ENCODE measurements at places on chromosomes 11 and 22.

- no peak for DNase-seq
These were observed 54.1 kb upstream of the LINC01488 start for GRCh38 chr11:69427337-69427736.

DNA sequence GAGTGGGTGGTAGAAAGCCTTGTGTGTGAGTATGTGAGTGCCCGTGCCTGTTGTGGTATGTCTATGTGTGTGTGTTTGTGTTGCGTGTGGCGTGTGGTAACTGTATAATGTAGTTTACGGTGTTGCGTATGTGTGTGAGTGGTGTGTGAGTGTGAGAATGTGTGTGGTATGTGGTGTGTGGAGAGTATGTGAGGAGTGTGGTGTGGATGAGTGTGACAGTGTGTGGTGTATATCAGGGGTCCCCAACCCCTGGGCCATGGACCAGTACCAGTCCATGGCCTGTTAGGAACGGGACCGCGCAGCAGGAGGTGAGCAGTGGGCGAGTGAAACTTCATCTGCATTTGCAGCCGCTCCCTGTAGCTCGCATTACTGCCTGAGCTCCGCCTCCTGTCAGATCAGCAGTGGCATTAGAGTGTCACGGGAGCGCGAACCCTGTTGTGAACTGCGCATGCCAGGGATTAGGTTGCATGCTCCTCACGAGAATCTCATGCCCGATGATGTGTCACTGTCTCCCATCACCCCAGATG, 5.7 kb downstream of the UPK3A start:
- DNase-seq, result no peak

GRCh38 chr11:130163346-130164220, 4.0 kb downstream of the ST14 start:
- no peak for DNase-seq

DNA sequence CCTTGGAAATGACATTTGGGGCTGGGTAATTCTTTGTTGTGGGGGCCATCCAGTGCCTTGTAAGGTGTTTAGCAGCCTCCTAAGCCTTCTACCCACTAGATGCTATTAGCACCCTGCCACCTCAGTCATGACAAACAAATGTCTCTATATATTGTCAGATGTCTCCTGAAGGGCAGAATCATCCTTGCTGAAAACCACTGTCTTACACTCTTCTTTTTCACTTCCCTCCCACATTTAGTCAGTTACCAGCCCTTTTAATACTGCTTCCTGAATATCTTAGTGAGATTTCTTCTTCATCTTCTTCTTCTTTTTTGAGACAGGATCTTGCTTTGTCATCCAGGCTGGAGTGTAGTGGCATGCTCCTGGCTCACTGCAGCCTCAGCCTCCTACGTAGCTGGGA, 33.1 kb downstream of the TNRC6B start:
- DNase-seq, result no peak

DNA sequence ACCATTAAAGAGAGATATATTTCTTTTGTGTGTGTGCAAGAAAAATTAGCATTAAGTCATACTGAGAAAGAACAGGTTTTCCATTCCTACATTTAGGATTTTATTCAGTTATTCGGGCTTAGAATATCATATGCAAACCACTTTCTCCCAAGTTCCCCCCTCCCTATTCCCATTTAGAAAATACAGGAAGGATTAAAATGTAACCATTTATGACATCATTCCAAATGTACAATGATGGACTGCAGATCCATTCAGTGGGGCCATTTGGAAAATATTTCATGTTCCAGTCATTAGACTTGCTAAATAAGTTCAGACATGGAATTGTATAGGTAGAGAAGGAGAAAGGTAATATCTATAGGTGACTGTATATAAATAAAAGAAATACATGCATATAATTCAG, 228.6 kb upstream of the MPPED2 start:
- DNase-seq, result no peak

DNA sequence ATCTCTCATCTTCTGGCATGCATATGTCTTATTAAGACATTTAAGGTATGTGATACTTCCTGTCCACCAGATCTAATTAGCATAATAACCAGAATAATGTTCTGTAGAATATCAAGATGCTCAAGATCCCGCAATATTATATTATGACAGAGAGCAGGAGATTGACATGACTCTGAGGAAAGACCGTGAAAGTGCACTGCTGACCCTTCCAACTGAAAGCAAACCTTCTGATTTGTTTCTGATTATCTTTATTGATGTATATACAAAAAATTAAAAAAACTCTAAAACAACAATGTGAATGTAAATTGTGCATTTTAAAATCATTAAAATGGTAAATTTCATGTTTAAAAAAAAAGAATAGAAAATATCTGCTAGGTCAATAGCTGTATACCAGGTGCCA, 184.4 kb upstream of the TMEM45B start:
- DNase-seq, result no peak

GRCh38 chr11:501683-502287, 5.3 kb downstream of the RNH1 start:
- DNase-seq, result no peak

GRCh38 chr11:11978792-11979487, 29.5 kb downstream of the DKK3 start:
- DNase-seq, result no peak

- DNase-seq, result no peak
These were observed 45.1 kb downstream of the PARVG start for GRCh38 chr22:44225812-44226211.

DNA sequence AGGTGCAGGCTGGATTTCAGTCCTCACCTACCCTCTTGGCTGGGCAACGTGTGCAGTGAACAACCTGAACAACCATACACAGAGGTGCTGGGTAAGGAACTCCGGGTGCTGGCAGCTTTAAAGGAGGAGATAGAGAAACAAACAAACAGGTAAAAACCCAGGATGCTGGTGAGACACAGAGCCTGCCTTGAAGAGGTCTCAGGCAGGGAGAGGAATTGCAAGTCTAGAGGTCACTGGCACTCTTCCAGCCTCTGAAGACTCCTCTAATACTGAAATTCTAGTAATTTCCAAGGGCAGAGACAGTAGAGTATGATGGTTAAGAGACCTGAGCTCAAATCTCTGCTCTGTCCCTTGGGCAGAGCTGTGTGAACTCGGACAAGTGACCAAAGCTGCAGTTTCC, 192.5 kb downstream of the CEP164 start:
- no peak for DNase-seq

DNA sequence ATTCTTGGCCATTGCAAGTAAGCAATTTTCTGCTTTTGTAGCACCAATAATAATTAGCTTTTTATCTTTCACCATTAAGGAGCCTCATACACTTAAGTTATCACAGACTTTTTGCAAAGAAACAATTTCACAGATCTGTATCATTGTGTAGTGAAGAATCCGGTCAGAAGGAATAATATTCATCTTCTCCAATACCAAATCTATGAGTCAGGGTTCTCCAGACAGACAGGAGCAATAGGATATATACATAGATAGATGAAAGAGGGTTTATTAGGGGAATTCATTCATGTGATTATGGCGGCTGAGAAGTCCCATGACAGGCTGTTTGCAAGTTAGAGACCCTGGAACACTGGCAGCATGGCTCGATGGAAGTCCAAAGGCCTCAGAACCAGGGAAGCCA, 82.9 kb upstream of the UBASH3B start:
- DNase-seq, result no peak

DNA sequence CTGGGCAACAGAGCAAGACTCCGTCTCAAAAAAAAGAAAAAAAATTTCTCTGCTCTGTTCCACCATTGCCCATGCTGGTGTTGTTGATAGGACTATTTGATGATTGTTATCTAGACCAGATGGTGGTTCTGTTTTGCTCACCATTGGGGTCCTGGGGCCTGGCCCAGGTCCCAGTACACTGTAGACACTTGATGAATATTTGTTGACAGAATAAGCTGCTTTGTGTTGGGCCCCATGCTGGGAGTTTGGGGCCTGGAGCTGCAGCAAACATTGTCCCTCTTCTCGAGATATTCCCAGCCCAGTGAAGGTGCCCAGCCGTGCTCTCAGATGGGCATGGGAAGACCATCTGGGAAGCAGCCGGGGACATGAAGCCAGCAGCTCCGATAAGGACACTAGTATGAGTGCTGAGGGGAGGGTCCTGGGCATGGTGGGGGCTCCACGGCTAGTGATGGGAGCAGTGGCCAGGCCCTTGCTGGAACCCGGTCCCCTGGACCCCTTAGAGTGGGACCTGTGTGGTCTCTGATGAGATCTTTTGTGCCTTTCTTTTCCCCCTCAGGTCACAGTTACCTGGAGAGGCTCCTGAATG, 13.6 kb downstream of the INCENP start:
- DNase-seq, result no peak

DNA sequence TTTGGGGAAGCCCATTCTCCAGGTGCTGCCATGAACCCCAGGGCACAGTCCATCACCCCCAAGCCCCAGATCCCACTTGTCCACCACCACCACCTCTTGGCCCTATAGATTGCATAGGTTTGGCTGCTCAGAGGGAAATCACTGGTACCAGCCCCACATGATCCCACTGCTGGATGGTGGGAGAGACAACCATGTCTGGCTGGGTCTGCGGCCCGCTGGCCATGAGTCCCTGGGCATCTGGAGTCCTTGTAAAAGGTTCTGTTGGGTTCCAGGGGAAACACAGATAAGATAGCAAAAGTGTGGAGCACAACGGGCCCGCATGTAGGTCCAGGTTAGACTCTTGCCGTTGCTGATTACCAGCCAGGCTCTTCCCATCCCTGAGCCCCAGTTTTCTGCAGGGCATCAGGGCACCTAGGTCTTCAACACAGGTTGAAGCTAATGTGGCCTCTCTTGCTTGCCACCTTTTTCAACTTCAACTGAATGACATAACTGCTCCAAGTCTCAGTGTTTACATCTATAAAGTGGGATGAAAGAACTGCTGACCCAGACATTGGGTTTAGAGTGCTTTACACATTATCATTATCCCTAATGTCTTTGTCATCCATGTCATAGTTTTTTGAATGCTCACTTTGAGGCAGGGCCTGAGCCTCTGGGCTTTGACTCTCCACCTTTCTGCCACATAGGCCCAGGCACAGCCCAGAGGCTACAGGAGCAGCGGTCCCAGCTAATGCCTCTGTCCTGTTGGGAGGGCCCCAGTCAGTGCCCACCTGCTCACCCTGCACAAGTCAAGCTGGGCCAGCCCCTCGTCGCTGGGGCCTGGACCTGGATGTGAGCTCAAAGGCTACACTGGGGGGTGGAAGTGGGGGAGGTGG, 1.0 kb upstream of the TANGO2 start:
- no peak for DNase-seq

- no peak for DNase-seq
These were observed 165.6 kb downstream of the SHANK2 start for GRCh38 chr11:71086687-71087258.

GRCh38 chr11:11463405-11463804, 110.4 kb upstream of the CSNK2A3 start:
- no peak for DNase-seq

DNA sequence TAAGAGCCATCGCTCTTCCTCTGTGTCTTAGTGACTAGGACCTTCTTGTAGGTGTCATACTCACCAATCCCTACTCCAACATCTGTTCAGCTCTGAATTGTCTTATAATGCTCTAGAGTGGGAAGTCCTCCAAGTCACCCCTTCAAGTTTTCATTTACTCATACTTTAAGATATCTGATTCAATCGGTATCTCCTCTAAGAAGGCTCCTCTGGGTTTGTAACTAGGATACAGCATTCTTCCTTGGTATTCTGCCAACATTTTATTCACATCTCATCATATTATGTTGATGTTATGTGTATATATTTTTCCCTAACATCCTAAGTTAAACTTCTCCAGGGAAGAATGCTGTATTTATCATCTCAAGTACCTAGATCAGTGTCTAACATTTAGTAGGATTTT, 662.1 kb downstream of the NTM start:
- no peak for DNase-seq

GRCh38 chr11:130737041-130737830, 179.0 kb downstream of the SNX19 start:
- no peak for DNase-seq

GRCh38 chr22:21845558-21846453, 21.6 kb downstream of the MAPK1 start:
- no peak for DNase-seq

GRCh38 chr11:23569134-23569533, 708.9 kb upstream of the CCDC179 start:
- no peak for DNase-seq

- no peak for DNase-seq
These were observed 15.2 kb downstream of the DHCR7 start for GRCh38 chr11:71432761-71433647.

- DNase-seq, result no peak
These were observed 334.6 kb downstream of the MN1 start for GRCh38 chr22:27466778-27467438.

GRCh38 chr11:65811764-65812475, 21.8 kb upstream of the SNX32 start:
- DNase-seq, result no peak

DNA sequence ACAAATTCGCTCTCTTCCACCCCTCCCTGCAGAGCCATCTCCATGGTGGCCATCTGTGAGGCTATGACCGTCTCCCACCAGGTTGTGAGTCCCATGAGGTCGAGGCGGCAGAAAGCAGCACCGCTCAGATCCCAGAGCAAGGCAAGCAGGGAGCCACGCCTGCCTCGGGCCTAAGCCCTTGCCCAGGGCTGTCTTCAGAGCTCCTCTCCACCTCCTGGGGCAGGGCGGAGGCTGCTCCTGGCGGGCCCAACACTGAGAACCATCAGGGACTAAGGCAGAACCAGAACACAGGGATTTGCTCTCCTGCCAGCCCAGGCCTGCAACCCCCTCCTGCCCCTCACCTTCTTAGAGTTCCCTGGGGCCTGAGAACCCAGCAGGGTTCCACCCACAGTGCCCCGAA, 80.9 kb upstream of the WNT11 start:
- DNase-seq, result no peak

- no peak for DNase-seq
These were observed 5.2 kb upstream of the SLC15A3 start for GRCh38 chr11:60957188-60957587.

DNA sequence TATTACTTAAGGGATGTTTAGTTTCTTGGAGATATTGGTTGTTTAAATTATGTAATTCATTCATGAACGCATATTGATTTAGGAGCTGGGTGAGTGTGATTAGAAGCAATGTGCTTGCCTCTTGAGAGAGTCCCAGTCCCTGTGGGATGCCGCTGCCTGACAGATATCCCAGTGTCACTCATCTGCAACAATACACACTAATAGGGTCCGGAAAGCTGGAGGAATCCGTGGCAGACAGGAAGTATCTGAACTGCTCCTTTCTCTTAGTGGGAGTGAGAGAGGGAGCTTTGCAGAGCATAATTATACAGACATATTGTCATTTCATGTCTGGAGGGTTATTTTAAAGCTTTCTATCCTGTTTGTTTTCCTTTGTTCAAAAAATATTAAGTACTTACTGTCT, 17.4 kb downstream of the AMOTL1 start:
- DNase-seq, result no peak

- DNase-seq, result peak; percentile 80
These were observed 30.1 kb upstream of the HMOX1 start for GRCh38 chr22:35350539-35351503.

- DNase-seq, result no peak
These were observed 84.0 kb downstream of the DHCR7 start for GRCh38 chr11:71364176-71364671.

DNA sequence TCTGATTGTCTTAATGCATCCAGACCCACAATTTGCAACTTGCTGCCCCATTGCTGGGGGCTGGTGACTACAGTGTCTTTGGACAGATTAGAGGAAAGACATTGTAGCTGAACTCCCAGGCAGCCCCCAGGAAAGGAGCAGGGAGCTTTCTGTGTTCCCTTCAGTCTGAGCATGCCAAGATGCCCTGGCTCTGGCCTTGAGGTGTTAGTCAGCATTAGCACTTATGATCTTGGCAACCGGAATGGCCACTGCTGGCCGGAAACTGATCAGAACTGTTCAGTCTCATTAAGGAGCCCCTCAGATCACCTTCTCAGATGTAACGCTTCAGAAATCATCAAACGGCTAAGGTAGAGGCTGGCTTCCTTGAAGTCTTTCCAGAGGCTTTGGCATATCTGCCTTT, 195.2 kb downstream of the NAV2 start:
- DNase-seq, result no peak
